Activated T-cell treated with anti-CD3 and anti-CD28 coated beads, Interleukin-2, amount 50 U/mL, for 72 hours (primary cell): ENCODE measurements at places on chromosomes 1 and 21. TPM values are rescaled to one million over a fixed set of nuclear protein-coding genes. Genes with fewer than 3 reads are reported as not detected.

Gene SLC35F3
- total RNA-seq, result 0.24 TPM

GRCh38 chr1:230170153-230170547 is 103.1 kb downstream of the GALNT2 start:
- no peak for DNase-seq

Gene SELE
- not detected for total RNA-seq

GRCh38 chr1:219159946-219160645 is 13.6 kb upstream of the LYPLAL1 start:
- DNase-seq, result no peak

Gene MROH7
- total RNA-seq, result 0.86 TPM

GRCh38 chr1:166627558-166627957 is 211.7 kb upstream of the POGK start:
- DNase-seq, result no peak

DNA sequence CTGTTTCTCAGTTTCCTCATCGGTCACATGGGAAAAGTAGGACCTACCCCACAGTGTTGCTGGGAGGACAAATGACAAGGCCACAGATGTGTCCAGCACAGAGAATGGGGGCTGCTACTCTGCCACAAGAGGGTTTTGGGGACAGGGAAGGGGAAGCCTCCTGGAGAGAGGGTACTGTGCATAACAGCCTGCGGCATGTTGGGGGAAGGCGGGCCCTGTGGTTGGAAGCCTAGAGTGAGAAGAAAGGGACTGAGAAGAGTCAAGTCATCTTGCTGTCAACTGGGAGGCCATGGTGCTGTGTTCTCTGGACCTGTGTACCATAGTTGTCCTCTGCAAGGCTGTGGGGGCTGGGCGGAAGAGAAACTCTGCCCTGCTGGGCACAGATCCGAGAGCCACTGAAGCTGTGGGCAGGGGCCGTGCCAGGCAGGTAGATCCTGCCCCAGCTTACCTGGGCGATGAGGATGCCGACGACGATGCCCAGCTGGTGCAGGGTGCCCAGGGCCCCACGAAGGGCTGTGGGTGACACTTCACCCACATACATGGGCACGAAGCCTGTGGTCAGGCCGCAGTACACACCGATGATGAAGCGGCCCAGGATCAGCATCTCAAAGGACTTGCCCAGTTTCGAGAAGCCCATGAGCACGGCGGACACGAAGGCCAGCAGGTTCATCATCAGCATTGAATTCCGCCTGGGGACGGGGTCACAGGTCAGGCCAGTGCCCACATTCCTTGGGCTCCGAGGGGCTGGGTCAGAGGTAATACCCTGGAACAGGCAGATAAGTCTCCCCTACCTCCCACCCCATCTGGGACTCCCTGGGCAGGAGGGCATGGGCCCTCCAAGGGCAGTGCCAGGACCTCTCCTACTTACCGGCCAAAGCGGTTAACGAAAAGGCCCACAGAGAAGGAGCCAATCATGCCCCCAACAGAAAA is 28.2 kb downstream of the SLC2A1 start:
- DNase-seq, result no peak

Gene RABGGTB
- 133 TPM for total RNA-seq

DNA sequence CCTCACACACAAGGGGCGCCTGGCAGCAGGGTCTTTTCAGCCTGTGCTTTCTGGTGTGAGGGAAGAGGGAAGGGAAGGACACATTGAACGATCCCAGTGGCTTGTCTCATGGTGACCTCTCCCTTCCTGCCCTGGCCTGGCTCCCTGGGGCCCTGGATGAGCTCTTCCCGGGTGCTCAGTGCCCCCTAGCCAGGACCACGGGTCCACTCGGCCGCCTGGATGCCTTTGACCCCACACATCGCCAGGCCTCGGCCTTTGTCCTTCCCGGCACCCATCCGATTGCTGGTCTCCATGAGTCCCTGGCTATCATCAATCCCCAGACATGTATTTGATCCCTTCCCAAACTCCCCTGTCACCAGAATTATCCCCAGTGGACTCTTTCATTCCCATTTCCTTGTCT is 6.0 kb upstream of the TFF3 start:
- no peak for DNase-seq

GRCh38 chr1:77845951-77846350 is 42.5 kb upstream of the NEXN start:
- no peak for DNase-seq

DNA sequence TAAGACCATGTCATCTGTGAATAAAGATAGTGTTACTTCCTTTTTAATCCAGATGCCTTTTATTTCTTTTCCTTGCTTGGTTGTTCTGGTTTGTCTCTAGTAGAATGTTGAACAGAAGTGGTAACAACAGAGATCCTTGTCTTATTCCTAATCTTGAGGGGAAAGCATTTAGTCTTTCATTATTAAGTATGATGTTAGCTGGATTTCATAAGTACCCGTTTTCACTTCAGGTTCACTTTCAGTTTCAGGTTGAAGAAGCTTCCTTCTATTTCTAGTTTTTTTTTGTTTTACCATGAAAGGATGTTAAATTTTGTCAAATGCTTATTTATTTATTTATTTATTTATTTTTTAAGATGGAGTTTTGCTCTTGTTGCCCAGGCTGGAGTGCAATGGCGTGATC is 22.3 kb upstream of the AGPAT3 start:
- no peak for DNase-seq

- no peak for DNase-seq
Observed at GRCh38 chr1:173988068-173988467, 34.1 kb downstream of the RC3H1 start.

DNA sequence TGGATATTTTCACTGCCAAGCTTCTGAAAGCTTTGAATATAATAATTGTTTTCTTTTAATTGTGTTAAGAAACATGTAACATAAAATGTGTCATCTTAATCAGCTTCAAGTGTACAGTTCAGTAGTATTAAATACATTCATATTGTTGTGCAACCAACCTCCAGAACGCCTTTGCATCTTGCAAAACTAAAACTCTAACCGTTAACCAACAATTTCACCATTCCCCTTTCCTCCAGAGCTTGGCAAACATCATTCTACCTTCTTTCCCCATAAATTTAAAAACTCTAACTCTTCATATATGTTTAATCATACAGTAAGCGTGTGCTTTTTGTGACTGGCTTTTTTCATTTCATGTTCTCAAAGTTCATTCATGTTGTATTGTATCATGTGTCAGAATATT is 2.1 kb downstream of the MNDA start:
- no peak for DNase-seq

DNA sequence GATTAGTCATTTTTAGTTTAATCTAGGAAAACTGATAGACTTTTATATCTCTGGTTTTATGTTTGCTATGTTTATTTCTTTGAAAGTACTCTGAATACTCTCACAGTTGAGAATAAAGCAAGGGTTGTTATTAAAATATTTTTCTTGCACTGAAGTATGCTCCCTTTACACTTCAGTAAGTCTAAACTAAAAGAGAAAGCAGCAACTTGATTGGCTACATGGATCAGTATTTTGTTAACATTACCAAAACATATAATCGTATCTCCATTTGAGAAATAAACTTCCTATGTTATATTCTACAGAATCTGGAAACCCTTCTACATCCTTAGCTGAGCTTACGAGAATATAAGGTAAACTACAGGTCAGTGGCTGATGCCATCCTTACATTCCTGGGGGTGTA is 149.5 kb upstream of the HP1BP3 start:
- no peak for DNase-seq

DNA sequence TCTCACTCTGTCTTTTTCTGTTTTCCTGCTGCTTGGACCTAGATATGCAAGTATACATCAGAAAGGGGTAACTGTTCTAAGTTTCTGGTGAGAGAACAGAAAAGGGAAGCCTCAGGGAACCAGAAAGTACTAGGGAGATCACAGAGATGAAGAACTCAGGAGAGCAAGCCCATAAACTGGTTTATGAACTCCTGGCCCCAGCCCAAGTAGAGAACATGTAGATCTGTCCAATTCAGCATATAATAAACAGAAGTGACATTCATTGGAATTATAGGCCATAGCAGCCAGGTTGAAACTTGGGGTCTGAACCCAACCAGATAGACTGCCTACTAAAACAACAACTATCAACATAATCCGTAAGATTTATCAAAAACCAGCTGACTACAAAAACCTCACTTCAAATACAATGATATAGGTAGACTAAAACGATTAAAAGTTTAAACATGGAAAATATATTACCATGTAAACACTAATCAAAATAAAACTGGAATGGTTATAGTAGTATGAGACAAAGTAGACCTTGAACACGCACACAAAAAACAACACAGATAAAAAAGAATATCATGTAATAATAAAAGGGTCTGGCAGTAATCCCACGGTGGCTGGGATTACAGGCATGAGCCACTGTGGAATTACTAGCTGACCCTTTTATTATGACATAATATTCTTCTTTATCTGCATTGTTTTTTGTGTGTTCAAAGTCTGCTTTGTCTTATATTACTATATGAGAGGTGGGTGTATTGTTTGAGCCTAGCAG is 65.0 kb downstream of the ZSWIM5 start:
- no peak for DNase-seq

Gene OPRD1
- not detected for total RNA-seq

GRCh38 chr1:226749467-226749866 is 10.4 kb upstream of the ITPKB start:
- no peak for DNase-seq

GRCh38 chr1:193338194-193338593 is 151.8 kb upstream of the B3GALT2 start:
- no peak for DNase-seq

GRCh38 chr1:165527251-165528007 is 16.4 kb upstream of the LRRC52 start:
- no peak for DNase-seq

- no peak for DNase-seq
Observed at GRCh38 chr1:61925591-61926298, 183.5 kb downstream of the PATJ start.

Gene FMO3
- total RNA-seq, result not detected

Gene PRAMEF15
- not detected for total RNA-seq

DNA sequence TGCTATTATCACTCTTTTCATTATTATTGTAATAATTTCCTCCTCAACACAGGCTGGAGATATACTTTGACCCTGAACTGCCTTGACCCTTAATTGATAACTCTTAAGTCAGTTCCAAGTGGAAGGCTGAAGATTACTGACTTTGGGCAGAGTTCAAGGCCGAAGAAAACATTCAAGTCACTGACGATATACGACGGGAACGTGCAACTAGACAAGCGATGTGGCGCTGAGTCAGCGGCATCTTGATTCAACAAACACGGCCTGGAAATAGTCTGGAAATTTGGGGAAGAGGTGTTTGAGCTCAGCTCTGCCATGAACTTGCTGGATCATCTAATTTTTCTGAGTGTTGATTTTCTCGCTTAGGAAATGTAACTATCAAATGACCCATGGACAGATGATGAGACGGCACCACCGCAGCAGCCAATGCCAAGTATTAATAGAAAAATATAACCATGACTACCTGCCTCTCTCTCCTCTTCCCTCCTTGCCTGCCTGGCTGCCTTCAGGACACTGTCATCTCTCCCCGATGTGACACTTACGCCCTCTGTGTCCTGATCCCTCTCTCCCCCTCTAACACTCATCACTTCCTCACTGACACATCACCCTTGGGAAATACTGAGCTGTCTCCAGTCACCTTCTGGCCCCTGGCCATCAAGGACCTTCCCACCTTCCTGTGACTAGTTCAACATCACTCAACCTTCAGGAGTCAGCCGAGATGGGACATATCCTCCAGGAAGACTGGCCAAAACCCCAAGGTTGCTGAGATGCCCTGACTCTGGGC is 49.4 kb downstream of the TMCO4 start:
- DNase-seq, result no peak

Gene SPRR3
- total RNA-seq, result not detected

Gene KCNE1
- 0.41 TPM for total RNA-seq

Gene FAM72A
- total RNA-seq, result 40.6 TPM

Gene RTCA
- total RNA-seq, result 81.9 TPM

DNA sequence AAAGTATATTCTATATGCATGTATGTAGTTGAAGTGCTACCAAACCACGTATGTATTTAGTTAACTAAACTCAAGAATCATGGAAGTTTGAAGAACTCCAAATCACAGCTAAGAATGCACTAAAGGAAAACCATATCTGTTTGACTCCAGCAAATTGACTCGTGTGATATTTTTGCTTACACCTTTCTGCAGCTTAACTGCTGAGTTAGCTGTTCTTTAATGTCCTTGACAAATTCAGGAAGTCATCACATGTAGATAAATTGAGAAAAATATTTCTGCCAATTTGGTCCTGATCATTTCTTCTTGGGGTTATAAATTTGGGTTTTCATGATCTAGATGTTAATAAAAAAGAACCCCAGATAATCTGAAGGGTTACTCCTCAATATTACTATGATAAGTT is 83.0 kb downstream of the NFIA start:
- DNase-seq, result no peak

Gene CXADR
- 0.23 TPM for total RNA-seq

Gene CD34
- 0.09 TPM for total RNA-seq

DNA sequence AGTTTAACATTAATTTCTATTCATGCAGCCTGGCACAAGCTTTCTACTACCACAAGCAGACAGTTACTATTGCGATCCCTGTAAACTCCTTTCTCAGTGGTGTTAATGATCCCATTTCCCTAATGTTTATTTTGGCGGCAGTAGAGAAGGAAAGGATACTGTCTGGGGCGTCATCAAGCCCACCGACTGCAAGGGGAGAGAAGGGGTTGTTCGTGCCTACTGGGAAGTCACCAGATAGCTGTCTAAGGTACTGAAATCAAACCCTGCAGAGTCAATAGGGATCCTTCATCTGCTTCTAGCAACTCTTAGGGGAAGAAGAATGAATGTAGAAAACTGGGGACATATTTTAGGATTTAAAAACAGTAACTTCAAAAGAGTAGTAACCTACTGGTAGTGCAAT is 95.2 kb upstream of the ADAR start:
- no peak for DNase-seq

GRCh38 chr1:66360285-66360724 is 173.6 kb upstream of the SGIP1 start:
- DNase-seq, result no peak

Gene LRRC71
- not detected for total RNA-seq

DNA sequence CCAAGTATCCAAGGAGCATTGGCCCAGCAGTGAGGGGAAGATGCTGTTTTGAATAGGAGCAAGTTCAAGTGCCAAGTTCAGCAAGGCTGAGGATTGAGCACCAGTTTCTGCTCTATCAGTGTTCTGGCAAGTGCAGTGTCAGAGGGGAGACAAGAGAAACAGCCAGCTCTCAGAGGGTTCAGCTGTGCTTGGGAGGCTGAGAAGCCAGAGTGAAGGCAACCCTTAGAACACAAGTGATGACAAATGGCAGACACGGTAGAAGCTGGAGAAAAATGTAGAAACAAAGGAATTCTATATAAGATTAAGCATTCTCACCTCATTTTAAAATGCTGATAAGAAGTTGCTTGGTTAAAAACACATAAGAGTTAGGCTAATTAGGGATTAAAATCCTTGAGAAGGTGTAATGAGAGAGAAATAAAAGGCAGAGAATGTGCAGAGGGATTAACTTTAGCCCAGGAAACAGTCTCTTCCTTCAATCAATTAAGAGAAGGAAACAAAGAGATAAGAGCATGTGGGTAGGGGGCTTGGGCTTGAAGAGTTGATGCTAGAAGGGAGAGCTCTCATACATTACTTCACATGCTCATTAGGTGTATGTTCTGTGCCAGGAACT is 475.4 kb downstream of the AJAP1 start:
- DNase-seq, result no peak
